ENCODE measurements at places on chromosomes 6 and 20.

GRCh38 chr20:4985658-4986057 lies 15.7 kb downstream of the SLC23A2 start:
- DNase-seq, result no peak
- no peaks in the 10 kb centered on the region for H3K36me3 ChIP-seq
- no peak overlapping the region for H3K27ac ChIP-seq

DNA sequence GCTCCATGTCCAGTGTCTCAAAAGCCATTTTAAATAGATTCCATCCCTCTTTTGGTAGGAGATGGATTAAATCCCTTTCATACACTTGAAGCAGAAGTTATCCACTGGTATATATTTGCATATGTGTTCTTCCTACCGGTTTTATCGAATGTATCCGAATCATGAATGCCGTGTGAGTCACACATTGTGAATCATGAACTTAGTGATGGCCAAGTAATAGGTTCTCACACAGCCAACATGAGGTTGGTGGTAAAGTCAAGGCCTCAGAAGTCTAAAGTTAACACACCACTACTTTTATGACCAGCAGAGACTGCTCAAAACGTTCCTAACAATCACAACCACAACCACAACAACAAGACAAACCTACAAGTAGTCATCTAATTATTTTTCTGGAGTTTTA lies 345.5 kb downstream of the THBS2 start:
- H3K36me3 ChIP-seq, result no peaks in the 10 kb centered on the region
- H3K27ac ChIP-seq, result no peak overlapping the region
- no peaks in the 10 kb centered on the region for H3K27me3 ChIP-seq
- no peak overlapping the region for H3K4me3 ChIP-seq

GRCh38 chr20:59145924-59146779 lies 17.5 kb upstream of the ZNF831 start:
- no peak overlapping the region for H3K4me3 ChIP-seq
- H3K27me3 ChIP-seq, result no peaks in the 10 kb centered on the region
- H3K27ac ChIP-seq, result no peak overlapping the region
- no peak for DNase-seq

GRCh38 chr6:169675011-169675410 lies 26.8 kb downstream of the WDR27 start:
- no peak for DNase-seq
- no peaks in the 10 kb centered on the region for H3K4me1 ChIP-seq
- H3K27ac ChIP-seq, result no peak overlapping the region
- H3K36me3 ChIP-seq, result peaks cover 7% of the 10 kb centered on the region
- H3K4me3 ChIP-seq, result no peak overlapping the region

DNA sequence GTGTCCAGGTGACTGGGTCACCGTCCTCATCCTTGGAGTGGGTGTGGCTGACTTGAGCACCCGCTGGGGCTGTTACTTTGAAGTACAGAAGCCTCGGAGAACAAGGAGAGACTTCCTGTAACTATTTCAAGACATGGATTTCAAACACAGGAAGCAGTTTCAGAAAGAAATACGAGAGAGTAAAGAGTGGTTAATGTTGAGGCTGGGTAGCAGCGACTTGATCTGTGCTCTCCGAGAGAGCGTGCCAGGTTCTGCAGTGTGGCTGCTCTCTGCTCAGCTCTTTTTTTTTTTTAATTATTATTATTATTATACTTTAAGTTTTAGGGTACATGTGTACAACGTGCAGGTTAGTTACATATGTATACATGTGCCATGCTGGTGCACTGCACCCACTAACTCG lies 17.5 kb upstream of the EFCAB8 start:
- no peak overlapping the region for H3K27ac ChIP-seq
- H3K4me3 ChIP-seq, result no peak overlapping the region
- peaks cover 94% of the 10 kb centered on the region for H3K36me3 ChIP-seq
- DNase-seq, result no peak

DNA sequence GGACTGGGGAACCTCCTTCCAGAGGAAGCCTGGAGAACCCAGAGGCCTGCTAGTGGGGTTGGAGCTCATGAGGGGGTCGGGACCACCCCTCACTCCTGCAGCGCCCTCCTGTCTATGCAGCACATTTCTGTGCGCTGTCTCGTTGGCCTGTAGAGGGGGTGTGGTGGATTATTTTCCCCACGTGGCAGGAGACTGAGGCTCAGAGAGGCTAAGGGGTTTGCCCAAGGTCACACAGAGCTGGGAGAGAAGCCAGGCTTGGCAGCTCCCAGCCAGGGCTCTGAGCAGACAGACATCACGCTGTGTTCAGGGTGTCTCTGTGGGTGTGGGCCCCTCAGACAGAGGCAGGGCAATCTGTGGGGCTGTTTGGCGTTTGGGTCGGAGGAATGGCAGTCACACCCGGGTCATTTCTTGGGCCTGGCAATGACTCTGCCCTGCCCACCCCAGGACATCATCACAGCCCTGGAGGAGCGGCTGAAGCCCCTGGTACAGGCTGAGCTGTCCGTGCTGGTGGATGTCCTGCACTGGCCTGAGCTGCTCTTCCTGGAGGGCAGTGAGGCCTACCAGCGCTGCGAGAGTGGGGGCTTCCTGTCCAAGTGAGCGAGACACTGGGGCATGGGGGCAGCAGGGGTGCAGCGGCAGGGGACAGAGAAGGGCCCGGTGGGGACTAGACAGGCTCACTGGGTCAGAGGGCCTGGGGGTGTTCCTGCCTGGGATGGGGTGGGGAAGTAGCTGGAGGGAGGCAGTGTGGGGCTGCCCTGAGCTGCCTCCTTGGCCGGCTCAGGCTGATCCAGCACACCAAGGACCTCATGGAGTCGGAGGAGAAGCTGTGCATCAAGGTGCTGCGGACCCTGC lies 27.7 kb downstream of the UQCC2 start:
- no peak overlapping the region for H3K27ac ChIP-seq
- no peaks in the 10 kb centered on the region for H3K27me3 ChIP-seq
- H3K4me1 ChIP-seq, result no peaks in the 10 kb centered on the region

DNA sequence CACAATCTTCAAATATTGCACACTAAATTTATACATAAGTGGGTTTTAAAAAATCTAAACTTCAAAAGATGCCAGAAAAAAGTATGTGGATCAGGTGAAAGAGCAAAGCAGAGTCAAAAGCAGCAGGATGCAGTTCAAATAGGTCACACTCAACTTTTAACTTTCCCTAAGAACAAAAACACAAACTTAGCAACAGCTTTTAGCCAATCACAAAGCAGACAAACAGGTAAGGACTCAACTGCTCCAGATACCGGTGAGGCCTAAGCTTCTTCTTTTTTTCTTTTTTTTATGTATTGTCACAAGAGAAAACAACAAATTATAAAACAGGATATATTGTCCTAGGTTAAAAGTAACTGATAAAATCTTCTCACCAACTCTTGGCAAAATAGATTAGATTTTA lies 74.7 kb downstream of the SESN1 start:
- no peak for DNase-seq
- peaks cover 34% of the 10 kb centered on the region for H3K4me1 ChIP-seq
- H3K4me3 ChIP-seq, result no peak overlapping the region
- H3K27me3 ChIP-seq, result no peaks in the 10 kb centered on the region

DNA sequence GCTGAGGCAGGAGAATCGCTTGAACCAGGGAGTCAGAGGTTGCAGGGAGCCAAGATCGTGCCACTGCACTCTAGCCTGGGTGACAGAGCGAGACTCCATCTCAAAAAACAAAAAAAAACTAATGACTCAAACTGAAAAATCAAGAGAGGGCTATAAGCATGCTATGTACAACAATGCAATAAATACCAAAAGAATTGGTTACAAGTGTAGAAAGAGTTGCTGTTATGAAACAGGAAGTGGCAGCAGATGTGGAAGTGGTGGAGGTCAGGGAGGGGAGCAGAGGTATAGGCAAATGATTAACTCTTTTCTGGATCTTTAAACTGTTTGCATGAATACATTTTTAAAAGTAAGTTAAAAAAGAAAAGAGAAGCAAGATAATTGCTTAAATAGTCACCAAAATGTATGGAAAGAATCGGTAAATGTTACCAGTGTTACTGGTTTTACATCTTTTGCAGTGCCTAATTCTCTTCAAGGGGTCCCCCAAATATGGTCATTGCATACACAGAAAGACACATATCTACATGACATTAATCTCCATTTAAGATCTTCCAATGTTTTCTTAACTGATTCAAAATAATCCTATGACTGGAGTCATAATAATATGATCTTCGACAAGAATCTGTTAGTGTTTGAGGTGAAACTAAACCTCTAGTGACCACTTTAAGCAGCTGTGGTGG lies 15.0 kb downstream of the CALHM6 start:
- no peak overlapping the region for H3K27ac ChIP-seq
- H3K4me3 ChIP-seq, result no peak overlapping the region
- no peak for DNase-seq

DNA sequence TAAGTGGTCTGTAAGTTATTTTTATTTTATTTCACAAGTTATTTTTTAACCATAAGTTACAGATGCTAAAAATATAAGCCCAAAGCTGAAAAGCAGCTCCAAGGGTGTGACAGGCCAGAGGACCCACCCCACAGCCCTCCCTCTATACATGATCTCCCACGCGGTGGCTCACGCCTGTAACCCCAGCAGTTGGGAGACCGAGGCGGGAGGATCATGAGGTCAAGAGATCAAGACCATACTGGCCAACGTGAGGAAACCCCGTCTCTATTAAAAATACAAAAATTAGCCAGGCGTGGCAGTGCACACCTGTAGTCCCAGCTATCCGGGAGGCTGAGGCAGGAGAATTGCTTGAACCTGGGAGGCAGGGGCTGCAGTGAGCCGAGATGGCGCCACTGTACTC lies 32.2 kb downstream of the COL11A2 start:
- no peak overlapping the region for H3K4me3 ChIP-seq
- no peak for DNase-seq
- no peaks in the 10 kb centered on the region for H3K36me3 ChIP-seq
- H3K27ac ChIP-seq, result no peak overlapping the region

- H3K4me1 ChIP-seq, result no peaks in the 10 kb centered on the region
- no peaks in the 10 kb centered on the region for H3K27me3 ChIP-seq
- H3K36me3 ChIP-seq, result no peaks in the 10 kb centered on the region
- no peak for DNase-seq
- no peak overlapping the region for H3K4me3 ChIP-seq
Observed at GRCh38 chr6:45591306-45591705, 213.6 kb upstream of the SUPT3H start.

DNA sequence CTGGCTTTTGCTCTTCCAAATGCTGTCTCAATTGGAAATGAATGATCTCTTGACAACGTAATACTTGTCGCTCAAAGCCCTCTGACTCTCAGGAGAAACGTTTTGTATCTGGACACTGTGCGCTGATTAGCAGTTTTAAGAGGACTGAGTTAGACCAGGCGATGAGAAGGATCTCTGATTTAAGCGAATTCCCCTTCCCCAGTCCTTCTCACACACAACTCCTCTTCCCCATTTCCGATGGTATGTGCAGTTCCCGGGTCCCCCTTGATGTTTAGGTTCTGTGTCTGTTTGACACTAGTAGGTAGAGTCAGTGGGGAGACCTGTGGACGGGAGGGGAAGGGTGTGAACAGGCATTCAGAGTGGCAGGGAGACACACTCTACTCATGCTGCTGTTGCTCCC lies 2.5 kb downstream of the ZDHHC14 start:
- H3K4me1 ChIP-seq, result peaks cover 4% of the 10 kb centered on the region
- H3K36me3 ChIP-seq, result no peaks in the 10 kb centered on the region
- no peak overlapping the region for H3K27ac ChIP-seq
- H3K27me3 ChIP-seq, result no peaks in the 10 kb centered on the region
- DNase-seq, result no peak

DNA sequence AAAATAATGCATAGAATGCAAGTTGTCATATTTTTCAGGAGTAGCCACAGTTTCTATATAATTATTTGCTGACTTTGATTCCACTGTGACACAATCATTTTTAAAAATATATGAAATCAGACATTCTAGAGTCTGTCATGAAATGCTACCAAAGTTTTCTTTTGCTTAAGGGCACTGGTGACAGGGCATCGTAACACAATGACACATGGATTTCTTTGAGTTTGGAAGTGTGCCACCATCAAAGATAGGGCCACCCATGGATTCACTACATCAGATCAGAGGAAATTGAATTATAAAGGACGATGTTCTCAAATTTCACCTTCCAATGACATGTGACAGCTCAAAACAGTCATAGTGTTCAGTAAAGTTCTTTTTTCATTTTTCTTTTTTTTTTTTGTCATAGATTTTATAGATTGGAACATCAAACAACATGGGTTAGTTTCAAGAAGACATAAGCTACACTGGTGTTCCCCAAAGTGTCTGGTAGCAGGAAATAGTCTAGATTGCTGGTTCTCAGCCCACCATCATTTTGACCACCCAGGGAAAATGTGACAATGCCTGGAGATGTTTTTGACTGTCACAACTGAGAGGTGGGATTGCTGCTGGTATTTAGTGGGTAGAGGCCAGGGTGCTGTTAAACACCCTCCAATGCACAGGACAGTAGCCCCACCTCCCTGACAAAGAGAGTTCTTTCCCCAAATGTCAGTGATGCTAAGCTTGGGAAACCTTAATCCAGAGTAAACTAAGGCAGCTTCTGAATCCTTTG lies 123.8 kb upstream of the DOK5 start:
- H3K4me1 ChIP-seq, result no peaks in the 10 kb centered on the region
- H3K36me3 ChIP-seq, result no peaks in the 10 kb centered on the region
- DNase-seq, result no peak
- no peaks in the 10 kb centered on the region for H3K27me3 ChIP-seq
- H3K27ac ChIP-seq, result no peak overlapping the region

DNA sequence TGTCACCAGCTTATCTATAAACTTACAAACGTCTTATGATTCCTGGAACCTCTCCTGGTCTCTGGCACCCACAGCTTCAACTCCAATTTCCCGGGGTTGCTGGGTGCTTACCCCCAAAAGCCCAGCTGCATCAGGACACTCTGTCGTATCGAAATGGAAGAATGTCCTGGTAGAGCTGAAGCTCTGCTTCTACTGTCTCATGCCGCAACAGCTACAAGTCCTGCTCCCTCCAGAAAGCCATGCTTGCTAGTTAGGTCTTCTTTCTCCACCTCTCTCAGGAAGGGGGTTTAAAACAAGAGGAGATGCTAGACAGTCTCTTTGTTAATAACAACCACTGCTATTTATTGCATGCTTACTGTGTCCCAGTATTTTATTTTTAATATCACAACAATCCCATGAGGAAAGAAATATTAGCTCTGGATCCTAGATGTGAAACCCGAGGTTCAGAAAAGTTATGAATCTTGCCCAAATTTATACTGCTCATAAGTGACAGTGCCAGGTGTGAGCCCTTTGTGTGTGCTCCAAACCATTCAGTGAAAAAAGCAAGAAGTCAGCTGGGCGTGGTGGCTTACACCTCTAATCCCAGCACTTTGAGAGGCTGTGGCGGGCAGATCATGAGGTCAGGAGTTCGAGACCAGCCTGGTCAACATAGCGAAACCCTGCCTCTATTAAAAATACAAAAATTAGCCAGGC lies 82.3 kb upstream of the GCM1 start:
- no peaks in the 10 kb centered on the region for H3K27me3 ChIP-seq
- no peaks in the 10 kb centered on the region for H3K36me3 ChIP-seq
- no peak overlapping the region for H3K27ac ChIP-seq
- no peak overlapping the region for H3K4me3 ChIP-seq
- H3K4me1 ChIP-seq, result no peaks in the 10 kb centered on the region
- DNase-seq, result no peak

GRCh38 chr20:10524034-10524476 lies 89.0 kb downstream of the SLX4IP start:
- H3K4me1 ChIP-seq, result peaks cover 5% of the 10 kb centered on the region
- H3K36me3 ChIP-seq, result no peaks in the 10 kb centered on the region
- H3K4me3 ChIP-seq, result no peak overlapping the region
- H3K27ac ChIP-seq, result peak overlapping the region; percentile 10
- DNase-seq, result peak; percentile 48
